ENCODE measurements at places on chromosomes 6 and 20. TPM values are rescaled to one million over a fixed set of nuclear protein-coding genes. Genes with fewer than 3 reads are reported as not detected.
A peak's percentile ranks its signal among the peaks of the same experiment; 100 is the strongest.

GRCh38 chr6:2578767-2579166 lies 172.0 kb downstream of the MYLK4 start:
- no peak for DNase-seq

- DNase-seq: no peak
These were observed 527.9 kb downstream of the DHX35 start for GRCh38 chr20:39489986-39490560.

DNA sequence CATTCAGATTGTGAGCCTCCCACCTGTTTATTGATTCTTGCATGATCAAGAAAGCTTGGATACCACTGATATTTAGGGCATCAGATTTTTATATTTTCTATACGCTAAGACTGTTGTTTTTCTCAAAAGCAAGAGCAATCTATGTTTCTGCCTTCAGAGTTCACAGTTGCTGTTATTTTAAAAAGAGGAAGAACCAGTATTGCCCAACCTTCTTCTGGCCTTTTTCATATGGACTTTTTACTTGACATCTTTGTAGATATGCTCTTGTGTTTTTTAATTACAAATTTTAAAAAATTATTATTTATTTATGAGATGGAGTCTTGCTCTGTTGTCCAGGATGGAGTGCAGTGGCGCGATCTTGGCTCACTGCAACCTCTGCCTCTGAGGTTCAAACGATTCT lies 28.9 kb downstream of the SLC17A5 start:
- DNase-seq: no peak

- DNase-seq: peak; percentile 45
These were observed 609 bp downstream of the OGFRL1 start for GRCh38 chr6:71289039-71289801.

DNA sequence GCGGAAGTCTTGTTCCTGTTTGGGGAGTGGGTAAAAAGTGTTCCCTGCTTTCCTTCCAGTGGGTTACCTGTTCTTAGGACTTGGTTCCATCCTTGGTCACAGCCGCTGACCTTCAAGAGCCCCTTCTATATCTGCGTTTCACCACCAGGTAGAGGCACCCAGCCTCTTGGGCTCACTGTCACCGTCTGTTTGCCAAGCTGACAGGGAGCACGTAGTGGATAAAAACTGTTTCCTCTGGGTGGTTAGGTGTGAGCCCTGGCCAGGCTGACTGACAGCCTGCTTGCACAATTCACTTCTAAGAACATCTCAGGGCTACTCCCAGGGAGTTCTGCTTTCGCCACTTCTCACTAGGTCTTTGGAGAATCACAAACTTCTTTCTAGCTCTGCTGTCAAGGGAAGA lies 1.8 kb upstream of the JPH2 start:
- peak; percentile 67 for DNase-seq

Gene GRIK2
- total RNA-seq: 51.9 TPM

Measured in thyroid gland (tissue), 4 donors.